Naive thymus-derived CD8-positive, alpha-beta T cell (primary cell): ENCODE measurements at places on chromosomes 1 and 21. TPM values are rescaled to one million over a fixed set of nuclear protein-coding genes. Genes with fewer than 3 reads are reported as not detected.

- peaks cover 5% of the 10 kb centered on the region for H3K36me3 ChIP-seq
- no peak overlapping the region for H3K4me3 ChIP-seq
- peaks cover 5% of the 10 kb centered on the region for H3K27me3 ChIP-seq
- no peaks in the 10 kb centered on the region for H3K4me1 ChIP-seq
Observed at GRCh38 chr1:166544561-166544960, 294.7 kb upstream of the POGK start.

GRCh38 chr1:176876966-176877515 lies 287.5 kb downstream of the ASTN1 start:
- H3K4me1 ChIP-seq: no peaks in the 10 kb centered on the region
- H3K36me3 ChIP-seq: no peaks in the 10 kb centered on the region
- peaks cover 5% of the 10 kb centered on the region for H3K27me3 ChIP-seq
- no peak overlapping the region for H3K27ac ChIP-seq
- no peak overlapping the region for H3K4me3 ChIP-seq

DNA sequence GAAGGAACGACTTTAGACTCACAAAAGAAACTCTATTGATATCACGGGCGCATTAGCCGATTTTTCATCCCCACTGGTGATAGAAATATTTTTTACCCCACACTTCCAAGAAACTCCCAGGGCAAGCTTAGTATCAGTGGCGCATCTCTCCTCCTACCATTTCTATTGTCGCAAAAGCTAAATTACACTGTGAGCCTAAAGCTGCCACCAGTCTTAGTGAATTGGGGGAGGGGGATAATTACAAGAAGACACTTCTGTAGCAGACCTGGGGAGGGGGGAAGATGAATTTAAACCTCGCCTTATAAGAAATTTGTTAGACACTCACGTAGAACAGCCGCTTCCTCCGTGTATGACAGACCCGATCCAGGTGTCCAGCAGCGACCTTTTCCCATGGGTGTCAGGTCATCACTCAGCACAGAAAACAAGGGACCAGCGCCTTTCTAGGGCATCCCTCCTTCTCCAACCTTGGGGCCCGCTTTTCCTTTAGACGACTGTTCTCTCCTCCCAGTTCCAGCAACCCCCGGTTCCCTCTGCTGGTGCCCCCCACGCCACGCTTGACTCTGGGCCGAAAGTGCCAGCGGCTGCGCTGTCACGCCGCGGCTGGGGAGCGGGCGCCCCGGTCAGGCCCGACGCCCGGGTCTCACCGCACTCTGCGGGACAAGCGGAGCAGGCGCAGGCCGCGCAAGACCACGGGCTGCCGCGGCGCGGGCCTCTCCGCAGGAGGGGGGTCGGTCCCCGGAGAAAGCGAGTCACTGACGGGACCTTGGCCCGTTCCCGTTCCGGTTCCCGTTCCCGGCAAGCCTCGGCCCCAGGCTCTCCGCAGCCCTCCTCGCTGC lies 821 bp downstream of the PHC2 start:
- DNase-seq: peak; percentile 15
- peak overlapping the region; percentile 65 for H3K27ac ChIP-seq
- peaks cover 14% of the 10 kb centered on the region for H3K27me3 ChIP-seq
- peaks cover 4% of the 10 kb centered on the region for H3K4me1 ChIP-seq
- no peak overlapping the region for H3K4me3 ChIP-seq
- H3K36me3 ChIP-seq: no peaks in the 10 kb centered on the region

DNA sequence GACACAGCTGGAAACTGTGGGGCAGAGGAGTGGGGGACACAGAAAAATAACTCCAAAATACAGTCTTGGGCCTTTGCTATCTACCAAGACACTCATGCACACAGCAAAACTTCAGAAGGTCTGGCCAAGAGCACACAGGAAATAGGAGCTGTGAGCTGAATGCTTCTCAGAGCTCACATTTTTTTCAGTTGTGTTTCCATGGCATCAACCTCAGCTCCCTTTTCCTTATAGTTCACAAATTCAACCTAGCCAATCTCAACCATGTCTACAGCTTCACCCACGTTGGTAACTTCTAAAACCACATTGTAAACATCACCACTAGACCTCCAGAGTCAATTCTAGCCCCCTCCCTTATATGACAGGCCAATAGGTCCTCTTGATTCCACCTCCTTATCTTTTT lies 19.6 kb upstream of the SYNJ1 start:
- peak overlapping the region; percentile 18 for H3K27ac ChIP-seq
- H3K27me3 ChIP-seq: no peaks in the 10 kb centered on the region
- peaks cover 18% of the 10 kb centered on the region for H3K4me1 ChIP-seq

- H3K27me3 ChIP-seq: no peaks in the 10 kb centered on the region
- no peak overlapping the region for H3K4me3 ChIP-seq
- H3K36me3 ChIP-seq: no peaks in the 10 kb centered on the region
- no peak for DNase-seq
- H3K4me1 ChIP-seq: peaks cover 4% of the 10 kb centered on the region
- H3K27ac ChIP-seq: no peak overlapping the region
Observed at GRCh38 chr21:42931560-42932235, 6.3 kb upstream of the ERVH48-1 start.

GRCh38 chr1:23325393-23325792 lies 18.7 kb downstream of the HNRNPR start:
- no peak overlapping the region for H3K4me3 ChIP-seq
- H3K36me3 ChIP-seq: peaks cover 86% of the 10 kb centered on the region
- H3K27me3 ChIP-seq: no peaks in the 10 kb centered on the region
- H3K27ac ChIP-seq: peak overlapping the region; percentile 46
- peaks cover 22% of the 10 kb centered on the region for H3K4me1 ChIP-seq

GRCh38 chr1:203593723-203594122 lies 32.9 kb upstream of the ATP2B4 start:
- no peak overlapping the region for H3K4me3 ChIP-seq
- H3K36me3 ChIP-seq: no peaks in the 10 kb centered on the region
- H3K4me1 ChIP-seq: peaks cover 7% of the 10 kb centered on the region
- no peak overlapping the region for H3K27ac ChIP-seq
- no peaks in the 10 kb centered on the region for H3K27me3 ChIP-seq

DNA sequence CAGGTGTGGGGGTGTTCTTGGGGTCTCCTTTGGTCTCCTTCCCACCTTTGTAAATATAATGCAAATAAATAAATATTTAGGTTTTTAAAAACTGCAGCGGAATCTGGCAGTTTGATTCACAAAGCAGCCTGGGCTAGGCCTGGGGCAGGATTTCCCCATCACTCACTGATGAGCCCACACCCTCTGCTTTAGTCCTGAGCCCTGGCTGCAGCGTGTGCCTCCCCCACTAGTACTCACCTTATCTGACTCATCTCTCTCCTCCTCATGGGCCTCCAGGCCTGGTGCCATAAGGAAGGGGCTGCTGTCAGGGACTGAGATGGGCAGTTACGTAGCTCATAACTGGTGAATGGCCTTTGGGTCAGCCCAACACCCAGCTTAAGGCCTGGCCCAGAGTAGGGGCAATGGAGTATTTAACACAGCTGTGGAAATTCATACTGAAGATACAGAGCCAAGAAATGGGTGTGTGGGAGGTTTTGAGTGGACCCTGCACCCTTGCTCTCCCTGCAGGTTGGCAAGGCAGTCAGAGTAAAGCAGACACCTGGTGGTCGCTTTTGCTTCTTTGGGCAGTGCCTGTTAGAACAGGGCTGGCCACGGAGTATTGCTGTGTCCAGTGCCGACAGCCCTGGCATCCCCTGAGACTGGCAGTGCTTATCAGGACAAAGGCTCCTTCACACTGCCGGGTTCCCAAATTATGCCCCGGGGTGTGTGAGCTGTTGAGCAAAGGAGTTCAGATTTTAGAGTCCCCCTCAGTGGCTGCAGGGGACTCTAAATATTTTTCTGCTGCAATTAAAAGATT lies 39.7 kb downstream of the AZIN2 start:
- no peak for DNase-seq
- H3K27me3 ChIP-seq: no peaks in the 10 kb centered on the region
- H3K4me1 ChIP-seq: peaks cover 5% of the 10 kb centered on the region
- H3K27ac ChIP-seq: no peak overlapping the region

DNA sequence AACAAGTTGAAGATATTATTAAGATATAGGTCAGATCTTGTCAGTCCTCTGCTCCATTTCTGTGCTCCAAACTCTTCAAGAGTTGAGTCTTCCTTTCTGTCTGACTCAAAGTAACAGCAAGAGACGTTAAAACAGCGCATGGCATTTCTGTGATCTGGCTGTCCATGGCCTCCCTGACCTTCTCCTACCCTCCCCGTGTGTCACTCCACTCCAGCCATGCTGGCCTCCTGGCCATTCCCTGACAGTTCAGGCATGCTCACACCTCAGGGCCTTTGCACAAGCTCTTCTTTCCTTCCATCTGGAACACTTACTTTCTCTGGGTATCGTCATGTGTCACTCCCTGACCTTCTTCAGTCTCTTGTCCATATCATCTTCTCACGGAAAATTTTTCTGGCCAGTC lies 229.0 kb downstream of the CENPF start:
- no peak overlapping the region for H3K27ac ChIP-seq
- H3K4me1 ChIP-seq: no peaks in the 10 kb centered on the region
- peaks cover 6% of the 10 kb centered on the region for H3K36me3 ChIP-seq
- peaks cover 8% of the 10 kb centered on the region for H3K27me3 ChIP-seq

DNA sequence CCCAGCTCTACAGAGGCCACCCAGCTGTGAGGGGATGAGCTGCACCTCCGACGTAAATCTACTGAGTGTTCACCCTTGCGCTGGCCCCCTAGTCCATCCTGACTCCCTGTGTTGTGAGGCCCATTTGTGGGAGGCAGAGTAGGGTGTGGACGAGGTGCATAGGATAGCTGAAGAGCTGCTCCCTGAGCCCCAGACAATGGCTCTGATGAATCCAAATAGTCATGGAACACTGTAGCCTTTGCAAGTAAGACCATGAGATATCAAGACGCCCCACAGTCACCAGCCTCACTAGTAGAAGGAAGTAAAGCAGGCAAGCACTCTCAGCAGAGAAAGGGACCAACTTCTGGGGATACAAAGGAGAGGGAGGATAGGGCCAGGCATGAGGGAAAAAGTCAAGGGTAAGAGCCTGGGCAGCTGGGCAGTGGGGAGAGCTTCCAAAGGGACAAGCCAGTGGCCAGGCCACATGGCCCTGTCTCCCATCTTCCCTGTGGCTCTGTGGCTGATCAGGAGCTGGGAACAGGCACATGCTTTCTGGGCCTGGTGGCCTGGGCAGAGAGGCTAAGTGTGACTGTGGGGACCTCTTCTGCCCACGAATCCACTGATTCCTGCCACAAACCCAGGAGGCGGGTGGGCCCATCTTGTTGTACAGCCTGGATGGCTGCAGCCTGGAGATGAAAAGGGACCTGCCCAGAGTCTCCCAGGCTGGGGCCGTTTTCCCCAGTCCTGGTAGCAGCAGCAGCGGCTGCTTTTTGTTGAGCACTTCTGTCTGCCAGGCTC lies 55.5 kb upstream of the EPS8L3 start:
- no peak for DNase-seq
- no peaks in the 10 kb centered on the region for H3K36me3 ChIP-seq
- peaks cover 12% of the 10 kb centered on the region for H3K4me1 ChIP-seq
- no peak overlapping the region for H3K4me3 ChIP-seq

- H3K4me3 ChIP-seq: no peak overlapping the region
- H3K36me3 ChIP-seq: peaks cover 76% of the 10 kb centered on the region
- H3K4me1 ChIP-seq: peaks cover 7% of the 10 kb centered on the region
- H3K27ac ChIP-seq: no peak overlapping the region
- H3K27me3 ChIP-seq: no peaks in the 10 kb centered on the region
Observed at GRCh38 chr1:206482611-206483010, 12.3 kb downstream of the IKBKE start.

DNA sequence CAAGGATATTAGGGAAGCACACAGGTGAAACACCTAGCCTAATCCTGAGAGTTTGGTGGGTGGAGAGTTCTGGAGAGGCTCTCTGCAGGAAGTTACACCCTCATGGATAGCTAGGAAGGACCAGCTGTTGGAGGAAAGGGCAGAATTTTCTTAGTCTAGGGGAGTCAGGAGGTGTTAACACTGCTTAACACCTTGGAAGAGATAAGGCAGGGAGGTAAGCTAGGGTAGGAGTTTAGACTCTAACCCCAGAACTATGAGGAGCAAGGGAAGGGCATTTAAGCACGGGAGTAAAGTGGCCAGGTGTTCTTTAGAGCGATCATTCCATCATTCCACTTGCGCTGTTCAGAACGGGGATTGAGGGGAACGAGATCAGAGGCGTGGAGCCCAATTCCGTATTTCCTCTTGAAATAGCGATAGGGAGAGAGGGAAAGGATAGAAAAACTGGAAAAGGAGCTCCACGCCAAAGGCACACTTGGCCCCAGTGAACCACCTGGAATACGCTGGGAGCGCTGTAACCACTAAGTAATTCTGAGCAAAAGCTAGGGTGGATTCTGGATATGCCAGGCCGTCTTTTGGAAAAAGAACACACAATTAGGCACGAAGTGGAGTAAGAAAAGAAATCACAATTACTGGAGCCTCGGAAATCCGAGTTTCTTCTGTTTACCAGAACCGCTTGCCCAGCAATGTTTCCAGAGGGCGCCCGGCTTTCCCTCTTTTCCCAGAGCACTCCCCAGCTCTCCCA lies 1.5 kb upstream of the GPR137B start:
- peaks cover 19% of the 10 kb centered on the region for H3K27me3 ChIP-seq
- DNase-seq: no peak
- peaks cover 31% of the 10 kb centered on the region for H3K4me1 ChIP-seq
- H3K27ac ChIP-seq: peak overlapping the region; percentile 30

DNA sequence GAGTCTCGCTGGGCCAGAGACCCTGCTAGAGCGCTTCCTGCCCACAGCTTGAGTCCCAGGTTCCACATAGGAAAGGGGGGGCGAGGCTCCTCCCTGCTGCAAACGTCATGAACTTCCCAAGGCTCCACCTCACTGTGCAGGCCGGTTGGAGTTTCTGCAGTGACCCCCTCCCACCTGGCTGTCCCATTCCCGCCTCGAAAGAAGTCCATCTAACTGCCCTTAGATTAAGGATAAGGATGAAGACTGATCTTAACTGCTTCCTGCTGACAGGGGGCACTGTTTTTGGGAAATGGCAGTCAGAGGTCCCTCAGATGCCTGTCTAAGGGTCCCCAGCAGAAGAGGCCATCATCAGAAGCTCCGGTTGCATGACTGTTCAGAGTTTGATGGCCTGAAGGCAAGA lies 62.7 kb downstream of the STUM start:
- H3K36me3 ChIP-seq: no peaks in the 10 kb centered on the region
- H3K27me3 ChIP-seq: no peaks in the 10 kb centered on the region
- no peak for DNase-seq
- H3K4me3 ChIP-seq: no peak overlapping the region
- H3K4me1 ChIP-seq: no peaks in the 10 kb centered on the region
- H3K27ac ChIP-seq: no peak overlapping the region

Gene CYP4A22
- total RNA-seq: not detected

Gene FCRL4
- total RNA-seq: not detected

Gene ADCY10
- 1.1 TPM for total RNA-seq

Gene UTS2
- total RNA-seq: not detected

Gene MIXL1
- total RNA-seq: not detected
